ENCODE measurements at places on chromosomes 13 and 19.
A peak's percentile ranks its signal among the peaks of the same experiment; 100 is the strongest.

DNA sequence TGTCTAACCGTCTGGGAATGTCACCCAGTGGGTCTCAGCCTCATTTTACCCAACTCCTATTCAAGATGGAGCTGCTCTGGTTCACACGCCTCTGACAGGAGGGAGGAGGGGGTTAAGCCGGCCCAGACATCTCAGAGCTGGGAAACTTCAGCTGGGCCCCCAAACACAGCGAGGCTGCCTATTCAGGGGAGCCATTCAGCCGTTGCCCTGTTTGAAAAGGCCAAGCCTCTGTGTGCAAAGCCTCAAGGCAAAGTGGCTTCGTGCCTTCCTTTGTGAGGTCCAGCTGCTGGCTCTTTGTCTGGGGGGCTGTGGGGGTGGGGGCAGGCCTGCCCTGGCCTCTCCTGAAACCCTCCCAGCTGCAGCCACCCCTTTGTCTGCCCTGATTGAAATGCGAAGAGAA lies 147.4 kb downstream of the PTPRS start:
- no peak for DNase-seq

DNA sequence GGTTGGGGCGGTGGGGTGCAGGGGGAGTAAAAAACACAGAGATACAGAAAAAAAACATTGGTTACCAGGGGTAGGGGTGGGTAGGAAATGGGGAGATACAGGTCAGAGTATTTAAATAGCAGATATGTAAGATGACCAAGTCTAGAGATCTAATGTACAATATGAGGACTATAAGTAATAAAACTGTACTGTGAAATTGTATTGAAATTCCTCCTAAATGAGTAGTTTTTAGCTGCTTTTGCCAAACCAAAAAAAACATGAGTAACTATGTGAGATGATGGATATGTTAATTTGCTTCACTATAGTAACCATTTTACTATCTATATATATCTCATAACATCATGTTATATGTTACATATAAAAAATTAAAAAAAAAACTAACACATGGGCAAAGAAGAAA lies 29.6 kb downstream of the VWA8 start:
- DNase-seq, result no peak

DNA sequence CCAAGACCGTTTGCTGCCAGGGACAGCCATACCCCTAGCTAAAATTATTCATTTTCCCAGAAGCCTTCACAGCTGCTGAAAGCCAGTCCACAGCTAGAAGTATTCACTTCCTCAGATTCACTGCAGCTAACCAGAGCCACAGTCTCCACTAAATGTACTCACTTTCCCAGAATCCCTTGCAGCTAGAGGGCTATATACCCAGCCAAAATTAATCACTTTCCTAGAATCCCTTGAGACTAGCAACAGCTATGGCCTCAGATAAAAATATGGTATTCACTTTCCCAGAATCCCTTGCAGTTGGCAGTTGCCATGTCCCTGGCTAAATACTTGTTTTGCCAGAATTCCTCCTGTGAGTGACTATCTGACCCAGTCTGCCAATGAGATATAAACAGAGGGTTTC lies 13.8 kb upstream of the MEIS3 start:
- DNase-seq, result no peak

DNA sequence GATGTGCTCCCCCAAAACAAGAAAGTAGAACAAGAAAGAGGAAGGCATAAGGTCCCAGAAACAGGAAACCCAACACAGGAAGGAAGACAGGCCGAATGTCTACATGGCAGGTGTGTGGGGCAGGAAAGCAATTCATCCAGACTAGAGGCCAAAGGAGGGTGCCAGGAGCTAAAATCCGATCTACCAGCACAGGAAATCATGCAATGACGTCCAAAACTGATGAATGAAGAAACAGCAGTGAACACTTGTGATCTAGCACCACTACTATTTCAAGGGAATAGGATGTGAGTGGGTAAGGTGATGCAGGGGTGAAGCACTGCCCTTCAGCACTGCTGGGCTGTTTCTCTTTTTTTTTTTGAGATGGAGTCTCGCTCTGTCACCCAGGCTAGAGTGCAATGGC lies 59.1 kb downstream of the DOCK9 start:
- no peak for DNase-seq

GRCh38 chr19:29587518-29587986 lies 18.5 kb upstream of the POP4 start:
- DNase-seq, result no peak

DNA sequence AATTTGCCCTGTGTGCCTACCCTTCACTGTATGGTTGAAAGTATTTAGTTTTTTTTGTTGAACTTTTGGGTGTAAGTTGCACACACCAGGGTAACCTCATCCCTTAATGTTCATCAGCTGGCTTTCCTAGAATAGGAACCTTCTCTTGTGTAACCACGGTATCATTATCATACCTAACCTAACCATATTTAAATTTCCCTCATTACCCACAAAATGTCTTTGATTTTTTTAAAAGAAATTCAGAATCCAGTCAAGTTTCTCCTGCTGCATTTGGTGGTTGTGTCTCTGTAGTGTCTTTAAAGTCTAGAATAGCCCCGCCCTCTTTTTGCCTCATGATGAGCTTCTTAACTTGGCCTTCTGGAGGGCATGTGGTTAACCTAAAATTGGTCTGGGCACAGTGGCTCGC lies 80.3 kb downstream of the RYR1 start:
- no peak for DNase-seq

DNA sequence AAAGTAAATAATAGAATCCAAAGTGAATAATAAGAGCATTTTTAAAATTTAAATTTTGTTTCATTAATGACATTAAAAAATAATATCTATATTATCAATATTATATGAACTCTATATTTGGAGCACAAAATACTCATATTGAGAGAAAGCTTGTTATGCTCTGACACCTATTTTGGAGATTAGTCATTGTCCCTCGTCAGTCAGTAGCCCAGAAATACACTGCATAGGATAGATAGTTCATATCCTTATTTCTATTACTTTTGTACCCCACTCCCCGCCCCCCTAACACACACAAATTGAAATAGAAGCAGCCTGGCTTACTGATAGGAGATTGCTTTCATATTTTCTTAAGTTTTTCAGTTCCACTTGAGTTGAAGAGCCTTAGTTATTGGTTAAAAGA lies 652.8 kb downstream of the PCDH9 start:
- no peak for DNase-seq

GRCh38 chr19:42254850-42255765 lies at the start of gene ERF:
TSS of gene ERF (minus strand) at chr19:42255128. CDS start at chr19:42254999, 129 bp downstream.
- DNase-seq, result peak; percentile 71

GRCh38 chr19:54035215-54036178 lies 28.2 kb downstream of the VSTM1 start:
- no peak for DNase-seq

GRCh38 chr19:8635422-8635821 lies 5.0 kb downstream of the NFILZ start:
- DNase-seq, result no peak

- DNase-seq, result no peak
Measured at GRCh38 chr19:33771384-33772101, 25.1 kb upstream of the KCTD15 start.

Data from esophagus squamous epithelium (tissue), 5 donors.